ENCODE measurements at places on chromosomes 16 and 17.

DNA sequence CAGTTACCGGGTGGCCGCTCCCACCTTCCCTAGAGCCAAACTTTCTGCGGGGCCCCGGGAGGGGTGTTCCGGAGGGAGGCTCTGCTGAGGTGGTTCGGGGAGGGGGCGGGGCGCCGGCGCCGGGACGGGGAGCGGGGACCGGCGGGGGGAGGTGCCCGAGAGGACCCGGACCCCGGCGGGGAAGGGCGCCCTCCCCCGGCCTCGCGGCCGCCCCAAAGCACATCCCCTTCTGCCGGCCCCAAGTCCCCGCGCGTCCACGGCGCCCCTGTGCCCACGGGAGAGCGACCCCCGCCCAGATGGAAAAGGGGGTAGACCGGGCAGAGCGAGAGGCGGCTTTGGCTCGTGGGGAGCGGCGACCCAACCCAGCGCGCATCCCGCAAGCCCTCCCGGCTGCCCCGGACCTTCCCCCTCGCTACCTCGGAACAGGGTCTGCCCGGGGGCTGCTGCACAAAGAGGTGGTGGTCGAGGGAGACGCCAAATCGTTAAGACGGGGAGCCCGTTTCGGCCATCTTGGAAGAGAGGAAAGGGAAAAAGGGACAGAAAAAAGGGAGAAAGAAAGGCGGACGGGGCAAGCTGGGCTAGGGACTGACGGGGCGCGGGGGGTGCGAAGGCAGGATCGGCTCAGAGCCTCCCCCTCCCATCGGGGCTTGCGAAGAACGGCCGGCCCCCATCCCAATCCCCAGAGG, 530 bp downstream of the PCGF2 start:
- DNase-seq = no peak

GRCh38 chr16:58464916-58465731, 34.8 kb upstream of the NDRG4 start:
- DNase-seq = no peak

DNA sequence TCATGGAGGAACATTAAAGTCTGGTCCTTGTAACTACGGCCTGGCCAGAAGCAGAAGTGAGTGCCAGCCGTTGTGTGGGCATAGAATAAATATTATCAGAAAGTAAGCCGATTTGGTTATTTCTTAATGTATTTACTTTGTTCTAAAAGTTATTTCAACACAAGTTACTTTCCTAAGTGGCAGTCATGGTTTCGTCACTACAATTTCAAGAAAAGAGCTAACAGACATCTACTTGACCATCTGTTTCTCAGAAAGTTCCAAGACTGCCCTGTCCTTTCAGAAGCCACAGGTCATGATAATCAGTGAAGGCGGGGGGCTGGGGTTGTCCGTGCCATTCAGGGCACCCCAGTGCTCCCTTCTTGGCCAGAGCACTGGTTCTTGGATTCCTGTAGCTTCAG, 14.9 kb upstream of the FASN start:
- no peak for DNase-seq

DNA sequence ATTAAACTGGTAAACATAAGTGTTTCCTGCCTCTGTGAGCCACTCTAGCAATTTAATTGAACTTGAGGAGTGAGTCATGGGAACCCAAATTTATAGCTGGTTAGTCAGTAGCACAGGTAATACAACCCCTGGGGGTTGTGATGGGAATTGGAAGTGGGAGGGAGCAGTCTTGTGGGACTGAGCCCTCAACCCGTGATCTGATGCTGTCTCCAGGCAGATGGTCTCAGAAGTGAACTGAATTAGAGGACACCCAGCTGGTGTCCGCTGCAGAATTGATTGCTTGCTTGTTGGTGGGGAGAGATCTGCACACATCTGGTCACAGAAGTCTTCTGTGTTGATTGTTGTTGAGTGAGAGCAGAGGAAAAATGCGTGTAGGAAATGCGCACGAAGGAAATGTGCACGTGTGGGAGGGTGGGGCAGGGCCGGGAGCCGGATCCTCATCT, 7.7 kb upstream of the ST6GALNAC2 start:
- DNase-seq = no peak

DNA sequence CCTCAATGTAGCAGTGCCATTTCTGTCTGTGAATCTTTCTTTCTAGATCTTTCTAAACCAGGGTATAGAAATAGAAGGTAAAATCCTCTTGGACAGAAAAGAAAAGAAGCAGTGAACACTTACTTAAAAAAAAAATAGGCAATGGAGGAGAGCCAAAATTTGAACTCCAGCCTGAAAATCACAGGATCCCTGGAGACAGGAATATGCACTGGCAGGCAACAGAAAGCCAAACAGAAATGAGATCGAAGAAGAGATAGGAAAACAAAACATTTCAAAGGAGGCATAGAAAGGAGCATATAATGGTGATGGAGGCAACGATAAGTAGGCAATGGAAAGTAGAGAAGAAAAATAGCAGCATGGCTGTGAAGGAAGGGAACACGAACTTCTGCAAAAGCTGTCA, 253.7 kb upstream of the HSBP1 start:
- no peak for DNase-seq

DNA sequence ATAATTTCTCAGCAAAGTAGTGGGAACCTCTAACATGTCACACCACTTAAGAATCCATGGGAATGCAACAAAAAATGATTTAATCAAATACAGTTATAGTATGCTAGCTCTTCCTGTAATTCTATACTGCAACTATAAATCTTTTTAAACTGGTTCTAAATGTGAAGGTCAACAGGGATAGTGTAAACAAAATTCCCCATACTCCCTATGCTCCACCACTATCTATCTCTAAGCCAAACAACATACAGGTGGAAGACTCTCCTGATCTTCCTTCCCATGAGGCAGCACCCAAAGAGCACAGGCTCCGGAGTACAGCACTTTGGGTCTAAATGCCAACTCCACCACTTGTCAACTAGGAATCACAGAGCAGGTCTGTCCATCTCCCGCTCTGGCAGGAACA, 4.4 kb downstream of the XPO6 start:
- DNase-seq = no peak

GRCh38 chr17:44607836-44608690, 48.2 kb upstream of the MEIOC start:
- no peak for DNase-seq

All from activated naive CD4-positive, alpha-beta T cell treated with Interleukin-2 at 50 U/mL for 16 hours (primary cell).